ENCODE measurements at places on chromosomes 1 and 21.

DNA sequence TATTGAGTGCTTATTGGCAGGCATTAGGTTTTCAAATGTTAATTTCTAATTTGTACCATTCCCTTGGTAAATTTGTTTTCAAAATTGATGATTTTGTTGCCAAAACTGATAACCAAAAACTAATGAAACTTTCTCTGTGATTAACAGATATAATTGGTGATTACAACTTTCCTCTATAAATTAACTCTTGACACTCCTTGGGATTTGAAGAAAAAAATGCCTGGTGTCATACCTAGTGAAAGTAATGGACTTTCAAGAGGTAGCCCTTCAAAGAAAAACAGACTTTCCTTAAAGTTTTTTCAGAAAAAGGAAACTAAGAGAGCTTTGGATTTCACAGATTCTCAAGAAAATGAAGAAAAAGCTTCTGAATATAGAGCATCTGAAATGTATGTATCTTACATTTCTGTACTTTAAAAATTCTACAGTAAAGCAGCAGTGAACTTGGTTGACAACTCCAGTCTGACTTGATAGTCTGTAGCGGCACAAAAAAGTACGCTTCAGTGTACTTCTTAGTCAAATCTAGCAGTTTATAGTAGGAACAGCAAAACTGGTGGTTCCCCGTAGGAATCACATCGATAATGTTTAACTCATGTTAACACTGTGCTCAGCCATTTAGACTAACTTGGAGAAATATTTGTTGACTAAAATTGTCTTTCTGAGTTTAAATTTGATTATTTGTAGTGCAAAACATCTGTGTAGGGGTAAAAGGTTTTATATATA, 3.0 kb downstream of the USP1 start:
- peaks cover 5% of the 10 kb centered on the region for H3K4me1 ChIP-seq
- no peak overlapping the region for H3K27ac ChIP-seq
- DNase-seq: no peak
- no peaks in the 10 kb centered on the region for H3K36me3 ChIP-seq

GRCh38 chr1:187551061-187551460, 722.3 kb downstream of the PLA2G4A start:
- H3K4me1 ChIP-seq: no peaks in the 10 kb centered on the region
- no peaks in the 10 kb centered on the region for H3K36me3 ChIP-seq
- no peak overlapping the region for H3K27ac ChIP-seq
- no peak overlapping the region for H3K4me3 ChIP-seq

GRCh38 chr1:162690672-162691434, 58.6 kb downstream of the DDR2 start:
- H3K4me3 ChIP-seq: no peak overlapping the region
- no peaks in the 10 kb centered on the region for H3K27me3 ChIP-seq
- H3K27ac ChIP-seq: peak overlapping the region; percentile 84
- peaks cover 18% of the 10 kb centered on the region for H3K4me1 ChIP-seq
- H3K36me3 ChIP-seq: no peaks in the 10 kb centered on the region

GRCh38 chr1:150875197-150876118, 941 bp downstream of the ARNT start:
- DNase-seq: no peak
- H3K4me3 ChIP-seq: peak overlapping the region; percentile 81
- H3K36me3 ChIP-seq: no peaks in the 10 kb centered on the region
- H3K27ac ChIP-seq: peak overlapping the region; percentile 99
- H3K4me1 ChIP-seq: no peaks in the 10 kb centered on the region

DNA sequence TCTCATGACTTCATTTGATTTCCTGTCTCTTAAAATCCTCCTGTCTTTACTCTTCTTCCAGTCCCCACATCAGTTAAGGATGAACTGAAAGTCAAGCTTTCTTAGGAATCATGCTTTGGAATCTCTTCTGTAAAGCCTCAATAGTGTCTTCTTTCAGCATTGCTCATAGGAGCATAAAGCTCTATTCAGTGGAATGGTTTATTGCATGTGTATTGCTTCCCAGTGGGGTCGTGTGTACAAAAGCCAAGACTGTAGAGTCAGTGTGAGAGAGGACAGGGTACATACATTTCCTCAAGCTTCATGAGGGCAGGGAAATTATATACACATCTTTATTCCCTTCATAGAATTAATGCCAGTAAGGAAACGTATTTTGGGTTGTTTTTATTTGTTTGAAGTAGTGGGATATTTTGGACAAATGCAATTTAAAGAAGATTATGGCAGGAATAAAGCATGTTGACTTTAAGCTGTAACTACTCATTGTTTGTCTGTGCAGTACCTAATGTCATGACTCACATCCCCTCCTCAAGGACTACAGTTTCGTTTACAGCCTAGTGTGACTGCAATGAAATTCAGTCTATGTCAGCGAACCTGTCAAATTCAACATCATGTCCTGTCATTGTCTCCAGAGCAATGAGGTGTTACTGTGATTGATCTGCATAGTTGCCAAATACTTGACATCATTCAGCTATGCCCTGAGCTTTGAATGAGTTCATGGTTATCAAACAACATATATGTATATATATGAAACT, 2164.2 kb downstream of the NCAM2 start:
- DNase-seq: no peak
- no peak overlapping the region for H3K27ac ChIP-seq
- H3K36me3 ChIP-seq: no peaks in the 10 kb centered on the region
- no peaks in the 10 kb centered on the region for H3K27me3 ChIP-seq
- no peak overlapping the region for H3K4me3 ChIP-seq

DNA sequence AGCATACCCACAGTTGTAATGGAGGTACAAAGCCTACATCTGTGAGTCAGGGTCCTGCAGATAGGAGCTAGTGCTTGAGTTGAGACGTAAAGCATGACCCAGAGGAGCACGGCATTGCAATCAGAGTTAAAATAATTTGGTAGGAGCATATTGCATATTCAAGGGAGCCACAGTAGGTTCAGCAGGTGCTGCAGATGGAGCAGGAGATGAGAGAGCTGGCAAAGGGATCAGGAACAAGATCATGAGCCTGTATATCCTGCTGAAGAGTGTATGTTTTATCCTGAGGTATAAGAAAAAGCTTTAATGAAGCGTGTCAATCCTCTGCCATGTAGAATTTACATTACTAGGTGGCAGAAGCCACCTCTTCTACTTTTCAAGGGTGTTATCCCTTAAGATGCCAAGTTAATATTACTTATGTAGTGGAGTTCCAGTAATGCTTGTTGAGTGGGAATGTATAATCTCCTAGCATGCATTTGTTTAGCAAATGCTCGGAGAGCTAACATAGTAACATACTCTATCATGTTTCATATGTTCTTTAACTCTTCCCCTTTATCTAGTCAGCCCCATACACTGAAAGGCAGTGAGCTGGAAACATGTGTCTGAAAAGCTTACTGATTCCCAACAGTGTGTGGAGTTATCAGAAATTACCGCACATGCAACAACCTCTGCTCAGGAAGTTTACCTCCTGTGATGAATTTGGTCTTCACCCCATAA, 300.3 kb downstream of the GRIK1 start:
- no peak overlapping the region for H3K27ac ChIP-seq
- no peak for DNase-seq
- no peaks in the 10 kb centered on the region for H3K27me3 ChIP-seq
- no peaks in the 10 kb centered on the region for H3K36me3 ChIP-seq
- no peaks in the 10 kb centered on the region for H3K4me1 ChIP-seq

DNA sequence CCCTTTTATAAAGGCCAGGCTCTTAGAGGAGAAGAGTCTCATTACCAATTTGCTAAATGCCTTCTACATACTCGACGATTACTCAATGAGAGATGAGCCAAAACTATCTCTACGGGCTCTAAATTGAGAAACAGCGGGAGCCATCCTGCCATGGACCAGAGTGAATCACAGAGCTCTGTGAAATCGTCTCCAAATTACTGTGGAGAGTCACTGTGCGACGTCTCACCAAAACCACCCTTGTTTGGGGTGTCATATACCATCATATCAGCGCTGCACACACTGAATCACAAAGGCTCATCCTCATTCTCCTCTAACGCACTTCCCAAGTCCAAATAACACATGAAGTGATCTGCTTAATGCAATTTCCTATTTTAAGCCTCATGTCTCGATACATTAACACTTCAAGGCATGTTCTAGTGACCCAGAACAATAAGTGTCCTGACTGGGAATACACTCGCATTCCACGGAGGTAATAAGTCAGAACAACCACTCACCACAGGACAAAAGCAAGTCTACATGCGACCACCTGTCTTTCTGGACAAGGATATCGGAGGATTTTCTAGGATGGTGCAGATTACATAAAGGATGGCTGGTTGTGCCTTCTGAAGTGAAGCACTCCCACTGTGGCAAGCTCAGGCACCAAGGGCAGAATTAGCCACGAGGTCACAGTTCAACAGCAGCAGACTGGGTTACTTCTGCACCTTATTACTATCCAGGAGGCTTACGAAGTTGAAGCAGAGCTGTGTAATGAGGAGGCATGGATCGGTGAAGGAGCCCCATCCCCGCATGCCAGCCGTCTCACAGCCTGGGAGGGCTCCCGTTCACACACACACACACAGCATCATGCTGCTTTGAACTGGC, 44.3 kb downstream of the NID1 start:
- DNase-seq: peak; percentile 66
- H3K36me3 ChIP-seq: no peaks in the 10 kb centered on the region
- H3K4me3 ChIP-seq: no peak overlapping the region
- no peaks in the 10 kb centered on the region for H3K27me3 ChIP-seq
- H3K27ac ChIP-seq: peak overlapping the region; percentile 91

DNA sequence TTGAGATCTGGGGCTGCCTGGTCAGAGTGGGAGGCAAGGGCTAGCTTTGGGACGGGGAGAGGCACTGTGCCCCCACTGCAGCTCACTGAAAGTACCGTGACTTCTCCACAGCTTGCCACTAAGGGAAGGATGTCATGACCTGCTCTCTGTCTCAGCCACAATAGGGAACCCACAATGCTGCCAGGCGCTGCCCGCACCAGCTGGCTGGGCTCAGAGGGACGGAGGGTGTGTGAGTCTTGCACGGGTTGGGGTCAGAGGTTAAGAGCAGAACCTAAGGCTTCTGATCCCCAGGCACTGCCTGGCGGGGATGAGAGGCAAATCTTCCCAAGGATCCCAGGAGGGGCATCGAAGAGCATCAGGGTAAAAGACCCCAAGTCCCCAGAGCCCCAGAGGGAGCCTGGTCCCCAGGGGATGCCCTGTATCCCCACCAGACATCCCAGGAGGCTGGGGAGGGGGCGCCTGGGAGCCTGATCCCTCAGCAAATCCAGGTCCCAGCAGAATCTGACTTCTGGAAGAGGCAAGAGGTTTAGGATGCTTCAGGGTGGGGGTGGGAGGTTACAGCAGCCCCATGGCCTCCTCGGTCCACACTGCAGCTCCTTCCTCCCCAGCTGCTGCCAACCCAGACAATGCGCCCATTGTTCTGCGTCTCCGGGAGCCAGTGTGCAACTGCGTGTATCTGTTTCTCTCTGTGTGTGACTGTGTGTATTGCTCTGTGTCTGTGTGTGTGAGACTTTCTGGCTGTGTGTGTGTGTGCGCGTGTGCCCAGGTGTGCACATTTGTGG, 2.0 kb upstream of the MARCKSL1 start:
- DNase-seq: no peak
- H3K4me1 ChIP-seq: peaks cover 4% of the 10 kb centered on the region
- no peak overlapping the region for H3K4me3 ChIP-seq
- no peaks in the 10 kb centered on the region for H3K36me3 ChIP-seq
- no peaks in the 10 kb centered on the region for H3K27me3 ChIP-seq

DNA sequence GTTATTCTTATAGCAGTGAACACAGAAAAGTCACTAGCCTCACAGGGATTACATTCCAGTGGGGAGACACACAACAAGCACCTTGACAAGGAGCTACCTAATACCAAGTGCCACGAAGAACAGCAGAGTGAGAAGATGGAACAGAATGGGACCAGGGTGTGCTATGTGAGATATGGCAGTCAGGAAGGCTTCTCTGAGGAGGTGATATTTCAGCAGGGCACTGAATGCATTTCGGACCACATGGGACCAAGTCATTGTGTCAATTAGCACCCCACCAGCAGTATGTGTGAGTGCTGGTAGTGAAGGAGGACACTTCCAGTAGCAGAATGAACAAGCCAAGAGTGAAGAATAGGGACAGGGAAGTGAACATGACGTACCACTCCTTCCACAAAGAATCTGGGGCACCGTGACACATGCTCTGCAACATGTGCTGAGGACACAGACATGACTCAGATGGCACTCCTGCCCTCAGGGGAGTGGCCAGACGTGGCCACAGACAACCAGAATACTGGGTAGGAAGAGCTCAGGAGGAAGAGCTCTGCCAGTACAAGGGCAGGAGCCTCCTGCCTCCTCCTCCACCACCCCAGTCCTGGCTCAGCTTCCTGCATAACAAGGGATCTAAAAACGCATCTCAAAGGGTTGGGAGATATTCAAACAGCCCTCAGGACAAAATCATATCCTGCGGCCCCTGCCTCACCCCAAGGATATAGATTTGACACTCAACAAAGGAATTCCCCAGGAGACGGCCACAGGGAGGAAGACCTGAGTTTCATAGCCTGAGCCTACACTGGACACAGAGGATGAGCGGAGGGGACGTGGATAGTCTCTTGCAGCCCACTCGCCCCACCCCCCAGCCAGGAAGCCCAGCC, 102.5 kb downstream of the TRABD2B start:
- no peaks in the 10 kb centered on the region for H3K36me3 ChIP-seq
- H3K4me3 ChIP-seq: no peak overlapping the region
- H3K27ac ChIP-seq: no peak overlapping the region

DNA sequence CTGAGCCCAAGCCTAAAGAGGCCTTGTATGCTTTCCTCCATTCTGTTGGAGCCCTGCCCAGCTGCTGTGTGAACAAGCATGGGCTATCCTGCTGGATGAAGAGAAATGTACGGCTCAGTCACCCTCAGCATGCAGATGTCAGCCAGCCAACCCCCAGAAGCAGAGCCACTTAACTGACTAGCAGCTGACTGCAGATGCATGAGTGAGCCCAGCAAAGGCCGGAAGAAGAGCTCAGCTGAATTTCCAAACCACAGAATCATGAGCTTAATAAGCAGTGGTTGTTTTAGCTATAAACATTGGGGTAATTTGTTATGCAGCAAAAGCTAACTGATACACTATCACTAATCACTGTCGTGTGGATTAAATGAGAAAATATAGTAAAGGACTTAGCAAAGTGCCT, 39.0 kb downstream of the FOXO6 start:
- no peaks in the 10 kb centered on the region for H3K27me3 ChIP-seq
- no peaks in the 10 kb centered on the region for H3K36me3 ChIP-seq
- no peaks in the 10 kb centered on the region for H3K4me1 ChIP-seq
- H3K27ac ChIP-seq: no peak overlapping the region
- no peak overlapping the region for H3K4me3 ChIP-seq

DNA sequence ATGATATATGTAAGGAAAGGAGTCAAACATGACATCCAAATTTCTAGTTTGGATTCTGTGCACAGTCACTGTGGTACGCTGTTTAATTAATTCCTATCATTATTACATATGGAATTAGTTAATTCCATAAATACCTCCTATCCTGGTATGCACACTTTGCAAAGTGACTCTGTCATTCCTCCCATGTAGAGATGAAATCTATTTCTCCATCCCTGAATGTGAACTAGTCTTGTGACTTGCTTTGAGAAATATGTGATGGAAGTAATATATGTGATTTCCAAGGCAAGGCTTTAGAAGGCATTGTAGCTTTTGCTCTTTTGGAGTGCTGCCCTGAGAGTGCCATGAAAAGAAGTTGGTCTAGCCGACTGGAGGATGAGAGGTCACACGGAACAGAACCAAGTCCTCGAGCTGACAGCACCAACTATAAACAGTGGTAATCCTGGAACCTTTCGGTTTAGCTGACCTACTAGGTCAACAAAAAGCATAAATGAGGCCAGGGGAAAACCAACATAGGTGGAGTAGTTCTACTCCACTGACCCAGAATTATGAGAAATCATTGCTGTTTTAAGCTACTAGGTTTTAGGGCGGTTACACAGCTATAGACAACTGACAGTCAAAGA, 1.5 kb downstream of the SELENOF start:
- no peaks in the 10 kb centered on the region for H3K36me3 ChIP-seq
- H3K4me3 ChIP-seq: peak overlapping the region; percentile 87
- H3K27ac ChIP-seq: no peak overlapping the region
- DNase-seq: no peak

Measured in uterus (tissue), 4 donors.